ENCODE measurements at places on chromosomes 4 and X. TPM values are rescaled to one million over a fixed set of nuclear protein-coding genes. Genes with fewer than 3 reads are reported as not detected.

QRFPR gene
- total RNA-seq: 0.77 TPM

MAGEC2 gene
- 79.0 TPM for total RNA-seq

TIGD4 gene
- 0.11 TPM for total RNA-seq

GYG2 gene
- 1.0 TPM for total RNA-seq

SSX4B gene
- total RNA-seq: not detected

GRCh38 chrX:139907078-139907477, 25.8 kb downstream of the ATP11C start:
- no peak for DNase-seq

DNA sequence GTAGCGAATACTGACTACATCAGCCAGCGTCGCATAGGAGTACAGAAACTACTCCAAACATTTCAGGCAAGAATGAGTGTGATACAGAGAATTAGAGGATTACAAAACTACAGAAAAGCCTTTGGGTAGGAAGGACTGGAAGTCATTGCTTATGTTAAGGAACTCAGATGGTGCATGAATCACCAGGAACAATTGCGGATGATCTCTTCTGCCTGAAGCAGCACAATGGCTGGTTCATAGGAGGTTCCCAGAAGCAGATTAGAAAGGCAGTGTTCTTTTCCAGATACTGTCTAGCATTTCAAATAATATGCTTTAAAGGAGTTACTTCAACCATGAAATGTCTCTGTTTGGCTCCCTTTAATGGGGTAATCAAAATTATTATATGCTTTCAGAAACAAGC, 42.5 kb upstream of the MAP9 start:
- no peak for DNase-seq

DNA sequence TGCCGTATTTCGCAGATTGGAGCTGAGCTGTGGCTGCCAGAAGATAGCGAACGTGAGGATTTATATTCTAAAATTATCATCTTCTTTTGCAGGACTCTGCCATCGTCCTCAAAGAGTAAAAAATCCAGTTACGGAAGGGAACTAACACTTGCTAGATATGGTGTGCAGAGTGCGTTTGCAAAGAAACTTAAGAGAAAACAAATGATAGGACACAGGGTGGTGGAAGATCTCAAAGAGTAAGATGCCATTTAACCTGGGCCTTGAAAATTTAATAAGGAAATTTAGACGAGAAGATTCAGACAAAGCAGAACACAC, 566 bp downstream of the LARP7 start:
- DNase-seq: no peak

GRCh38 chrX:109638158-109638557, 13.2 kb upstream of the KCNE5 start:
- no peak for DNase-seq

DNA sequence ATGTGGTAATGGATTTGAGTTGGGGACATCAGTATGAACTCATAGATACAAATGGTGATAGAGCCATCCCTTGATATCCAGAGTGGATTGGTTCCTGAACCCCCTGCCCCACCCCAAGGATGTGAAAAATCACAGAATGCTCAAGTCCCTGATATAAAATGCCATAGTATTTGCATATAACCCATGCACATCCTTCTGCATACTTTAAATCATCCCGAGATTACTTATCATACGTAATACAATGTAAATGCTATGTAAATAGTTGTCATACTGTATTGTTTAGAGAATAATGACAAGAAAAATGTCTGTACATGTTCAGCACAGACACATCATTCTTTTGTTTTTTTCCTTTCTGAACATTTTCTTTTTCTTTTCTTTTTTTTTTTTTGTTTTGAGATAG, 18.9 kb upstream of the SEPTIN11 start:
- DNase-seq: no peak

DNA sequence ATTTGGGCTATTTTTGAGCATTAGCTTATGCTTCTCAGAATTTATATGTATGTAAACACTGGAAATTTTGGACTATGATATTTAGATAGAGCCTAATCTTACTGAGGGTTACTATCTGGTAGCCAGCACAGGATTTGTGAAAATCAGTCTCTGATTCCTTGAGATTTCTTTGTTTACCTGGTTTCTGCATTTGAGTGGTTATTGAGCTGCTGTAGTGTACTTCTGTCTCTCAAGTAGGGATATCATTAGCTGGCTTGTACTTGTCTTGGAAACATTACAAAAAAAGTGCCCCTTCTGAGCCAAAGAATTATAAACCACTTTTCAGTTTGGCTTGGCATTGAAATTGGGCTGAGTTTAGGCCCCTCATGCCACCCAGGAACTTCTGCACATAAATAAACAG, 49.7 kb downstream of the TLL1 start:
- DNase-seq: no peak

GRCh38 chr4:104772849-104773248, 278.2 kb upstream of the CXXC4 start:
- no peak for DNase-seq

- no peak for DNase-seq
These were observed 183.7 kb downstream of the SOWAHB start for GRCh38 chr4:76714226-76714625.

GRCh38 chr4:47334652-47335051, 128.8 kb downstream of the COMMD8 start:
- no peak for DNase-seq

DNA sequence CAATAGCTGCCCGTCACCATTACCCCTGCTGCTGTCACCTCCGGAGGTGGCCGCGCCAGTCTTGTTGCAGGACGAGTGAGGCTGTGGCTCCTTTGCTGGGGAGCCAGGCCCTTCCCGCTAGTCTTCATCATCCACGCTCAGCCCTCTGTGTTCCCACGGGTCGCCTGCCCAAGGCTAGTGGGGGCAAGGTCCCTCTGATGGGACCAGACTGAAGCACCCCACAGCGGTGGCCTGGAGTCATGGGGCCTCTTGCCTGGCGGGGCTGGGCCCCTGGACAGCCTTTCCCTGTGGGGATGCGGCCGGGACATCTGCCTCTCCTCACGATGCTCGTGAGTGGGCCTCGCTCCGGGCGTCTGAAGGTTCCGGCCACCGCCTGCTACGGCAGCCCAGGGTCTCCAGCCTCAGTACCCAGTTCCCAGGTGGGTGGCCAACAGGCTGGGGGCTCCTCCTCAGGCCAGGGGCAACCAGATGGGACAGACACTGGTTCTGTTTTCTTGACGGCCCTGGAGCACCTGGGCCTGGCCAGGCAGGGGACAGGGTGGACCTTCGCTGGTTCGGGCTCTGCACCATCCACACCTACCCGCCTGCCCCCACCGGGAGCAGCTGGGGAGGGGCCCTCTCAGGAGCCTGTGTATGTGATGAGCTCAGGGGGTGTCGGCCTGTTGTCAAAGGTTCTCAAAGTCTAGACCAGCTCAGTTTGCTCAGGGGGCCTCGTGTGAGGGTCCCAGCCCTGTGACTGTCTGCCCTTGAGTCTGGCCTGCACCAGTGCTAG, 32.3 kb downstream of the DOK7 start:
- no peak for DNase-seq

DNA sequence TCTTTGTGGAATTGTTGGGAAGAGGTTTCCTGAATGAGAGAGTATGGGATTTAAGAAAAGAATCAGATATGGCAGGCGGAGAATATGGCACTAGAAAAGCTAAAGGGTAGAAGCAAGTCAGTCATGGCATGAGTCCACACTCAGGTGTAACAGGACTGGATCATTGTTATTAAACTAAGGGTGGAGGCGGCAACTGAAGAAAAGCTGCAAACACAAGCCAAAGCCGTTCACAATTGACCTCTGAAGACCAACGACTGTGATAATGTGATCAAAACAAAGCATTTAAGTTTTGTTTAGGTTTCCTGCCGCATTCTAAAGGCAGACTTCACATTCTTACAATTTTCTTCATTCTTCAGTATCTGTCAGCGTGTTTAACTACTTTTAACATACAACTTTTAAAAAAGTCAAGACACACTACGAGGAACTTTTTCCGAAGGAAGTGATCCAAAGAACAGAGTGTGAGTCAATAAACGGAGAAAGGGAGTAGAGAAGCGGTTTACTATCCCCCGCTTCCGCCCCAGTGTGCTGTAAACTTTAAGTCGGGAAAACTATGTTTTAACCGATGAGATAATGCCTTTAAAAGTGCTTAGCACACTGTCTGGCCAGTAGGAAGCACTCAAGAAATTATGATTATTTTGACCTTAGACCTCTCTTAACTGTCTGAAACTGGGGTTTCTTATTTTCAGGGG, 909 bp upstream of the SLAIN2 start:
- DNase-seq: peak; percentile 60

GRCh38 chrX:154437971-154438893, 1.3 kb downstream of the GDI1 start:
- DNase-seq: no peak

DNA sequence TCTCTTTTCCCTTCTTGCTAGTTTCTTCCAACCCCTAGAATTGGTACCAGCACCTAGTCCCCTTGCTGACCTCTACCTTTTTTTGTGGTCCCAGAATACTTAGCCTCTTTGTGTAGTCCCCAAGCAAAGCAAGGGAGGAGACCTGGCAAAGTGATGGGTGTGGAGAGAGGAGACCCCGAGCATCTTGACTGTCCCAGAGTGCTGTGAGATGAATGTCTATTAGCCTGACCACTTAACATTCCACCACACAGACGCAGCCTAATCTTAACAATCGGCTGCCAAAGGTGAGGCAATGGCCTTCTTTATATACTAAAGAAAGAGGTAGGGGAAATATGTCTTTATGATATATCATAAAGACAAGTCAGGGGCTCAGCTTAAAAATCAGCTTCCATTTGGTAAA, 55.9 kb downstream of the TRIM2 start:
- no peak for DNase-seq

All from Daoy (cell line).